Activated T-cell treated with anti-CD3 and anti-CD28 coated beads for 24 hours (primary cell): ENCODE measurements at places on chromosomes 13 and 19.

- DNase-seq = no peak
Measured at GRCh38 chr19:51124729-51125128, at the start of gene SIGLEC9. Gene SIGLEC9 (plus strand): TSS chr19:51124906. CDS start chr19:51124975, 69 bp downstream.

- DNase-seq = no peak
Measured at GRCh38 chr13:110920038-110920437, 5.2 kb upstream of the ANKRD10 start.

- DNase-seq = peak; percentile 14
Measured at GRCh38 chr19:1324806-1325567, 39.3 kb downstream of the EFNA2 start.

DNA sequence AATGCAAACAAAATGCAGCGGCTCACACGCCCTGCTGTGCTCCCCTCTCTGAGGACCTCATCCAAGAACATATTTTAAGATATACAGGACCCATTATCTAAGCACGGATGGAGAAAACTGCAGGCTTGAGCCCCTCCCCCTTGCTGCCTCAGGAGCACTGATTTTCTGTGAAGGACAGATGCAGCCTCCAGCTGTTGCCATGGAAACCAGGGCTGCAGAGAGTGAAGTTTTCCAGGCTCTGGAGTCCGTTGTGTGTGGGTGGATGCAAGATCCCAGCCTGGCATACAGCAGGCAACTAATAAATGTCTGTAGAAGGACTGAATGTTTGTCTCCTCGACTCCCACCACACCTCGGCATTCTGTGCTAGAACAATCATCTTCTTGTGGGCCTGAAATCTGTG is 105.6 kb upstream of the PEG3 start:
- no peak for DNase-seq

GRCh38 chr13:43835701-43836100 is 43.8 kb downstream of the CCDC122 start:
- DNase-seq = no peak

DNA sequence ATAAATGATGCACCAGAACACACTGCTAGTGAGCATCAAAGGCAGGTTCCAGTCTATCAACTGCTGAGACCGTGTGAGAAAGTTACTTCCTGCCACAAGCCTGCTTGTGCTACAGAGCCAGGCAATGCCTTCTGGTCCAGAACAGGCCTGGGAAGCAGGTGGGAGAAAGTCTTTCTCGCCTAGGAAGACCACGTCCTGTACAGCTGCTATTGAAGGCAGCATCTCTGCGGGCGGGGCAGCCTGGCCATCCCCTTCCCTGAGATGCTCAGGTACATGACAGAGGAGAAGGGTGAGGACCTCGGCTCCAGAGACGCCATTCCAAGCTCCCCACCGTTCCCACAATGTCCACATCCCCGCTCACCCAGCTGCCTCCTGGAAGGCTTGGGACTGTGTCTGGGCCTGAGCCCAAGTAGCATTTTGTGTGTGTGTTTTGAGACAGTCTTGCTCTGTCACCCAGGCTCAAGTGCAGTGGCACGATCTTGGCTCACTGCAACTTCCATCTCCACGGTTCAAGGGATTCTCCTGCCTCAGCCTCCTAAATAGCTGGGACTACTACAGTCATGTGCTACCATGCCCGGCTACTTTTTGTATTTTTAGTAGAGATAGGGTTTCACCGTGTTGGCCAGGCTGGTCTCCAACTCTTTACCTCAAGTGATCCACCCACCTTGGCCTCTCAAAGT is 3.4 kb downstream of the RFX1 start:
- DNase-seq = no peak

DNA sequence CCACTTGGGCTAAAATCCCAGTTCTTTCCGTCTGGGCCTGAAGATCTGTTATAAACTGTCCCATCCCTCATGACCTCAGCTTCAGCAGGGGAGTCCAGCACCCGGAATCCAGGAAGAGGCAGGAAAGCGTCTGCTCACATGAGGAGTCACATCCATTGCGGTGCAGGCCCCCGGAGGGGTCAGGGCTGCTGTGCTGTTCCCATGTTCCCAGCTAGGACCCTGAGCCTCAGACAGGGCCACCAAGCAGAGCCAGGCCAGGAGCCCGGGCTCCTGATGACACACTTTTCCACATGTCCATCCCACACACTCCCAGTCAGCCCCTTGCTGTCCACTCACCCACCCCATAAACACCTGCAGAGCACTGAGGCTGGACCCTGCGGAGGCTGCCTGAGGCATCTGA is 45.3 kb upstream of the VSTM2B start:
- DNase-seq = no peak

DNA sequence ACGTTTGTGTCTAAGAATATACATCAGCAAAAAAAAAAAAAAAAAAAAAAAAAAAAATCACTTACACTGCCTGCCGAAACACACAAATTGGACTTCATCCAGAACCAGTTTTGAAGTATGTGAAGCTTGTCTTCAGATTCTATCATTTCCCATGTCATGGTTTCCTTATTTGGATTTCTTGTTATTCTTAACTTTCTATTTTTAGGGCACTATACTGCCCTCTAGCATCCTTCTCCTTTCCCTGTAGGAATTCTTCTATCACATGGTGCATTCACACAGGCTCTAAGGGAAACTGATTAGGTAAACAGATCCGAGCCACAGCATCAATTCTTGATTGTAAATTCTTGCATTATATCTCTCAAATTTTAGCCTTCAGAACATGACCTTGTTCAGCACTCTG is 1507.5 kb downstream of the OLFM4 start:
- DNase-seq = no peak

DNA sequence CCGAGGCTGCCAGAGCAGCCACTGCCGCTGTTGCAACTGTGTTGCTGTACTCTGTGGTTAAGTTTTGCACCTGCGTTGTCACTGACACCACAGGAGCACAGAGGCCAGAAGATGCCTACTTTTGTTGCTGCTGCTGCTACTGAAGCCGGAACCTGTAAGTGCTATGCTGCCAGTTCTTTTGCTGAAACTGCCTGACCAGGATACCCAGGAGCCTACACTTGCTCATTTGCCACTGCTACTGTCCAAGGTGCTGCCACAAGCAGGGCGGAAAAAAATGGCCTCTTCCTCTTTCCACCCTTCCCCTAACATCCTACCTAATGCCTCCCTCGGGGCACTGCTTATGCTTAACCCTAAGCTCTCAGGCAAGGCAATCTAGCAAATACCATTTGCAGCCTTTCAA is 29.0 kb upstream of the NBEA start:
- no peak for DNase-seq

DNA sequence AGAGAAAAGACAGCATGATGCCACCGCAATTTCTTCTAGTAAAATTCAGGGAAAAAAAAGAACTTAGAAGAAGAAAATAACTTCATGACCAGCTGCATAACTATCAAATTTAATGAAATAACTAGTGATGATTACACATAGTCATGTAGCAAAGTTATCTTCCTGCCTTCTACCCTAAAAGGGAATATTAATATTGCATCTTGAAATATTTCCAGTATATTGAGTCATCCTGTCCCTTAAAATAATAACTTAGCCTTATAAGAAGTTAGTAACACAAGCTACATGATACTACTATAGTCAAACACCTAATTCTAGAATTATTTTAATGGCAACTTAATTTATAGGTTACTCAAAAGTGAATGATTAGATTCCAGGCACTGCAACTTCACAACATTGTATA is 289.2 kb downstream of the KLF12 start:
- no peak for DNase-seq

DNA sequence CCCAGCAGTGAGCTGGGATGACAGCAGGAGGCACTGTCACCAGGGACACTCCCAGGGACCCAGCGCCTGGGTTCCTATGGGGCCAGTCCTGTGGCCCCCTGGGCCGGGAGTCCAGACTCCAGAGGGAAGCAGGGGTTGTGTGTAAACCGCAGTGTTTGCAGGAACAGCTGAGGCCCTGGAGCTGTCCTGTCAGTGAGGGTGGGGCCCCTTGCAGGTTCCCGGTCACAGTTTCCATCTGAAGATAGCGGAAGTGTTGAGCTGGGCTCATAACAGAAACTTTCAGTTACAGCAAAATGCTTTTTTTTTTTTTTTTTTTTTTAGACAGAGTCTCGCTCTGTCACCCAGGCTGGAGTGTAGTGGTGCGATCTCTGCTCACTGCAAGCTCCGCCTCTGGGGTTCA is 17.7 kb upstream of the CSNK1G2 start:
- no peak for DNase-seq

GRCh38 chr19:10139952-10140351 is 20.3 kb upstream of the EIF3G start:
- DNase-seq = no peak

GRCh38 chr19:12664406-12665280 is 1.9 kb downstream of the MAN2B1 start:
- DNase-seq = no peak

- no peak for DNase-seq
Measured at GRCh38 chr13:24287748-24288287, 21.6 kb upstream of the C1QTNF9 start.

DNA sequence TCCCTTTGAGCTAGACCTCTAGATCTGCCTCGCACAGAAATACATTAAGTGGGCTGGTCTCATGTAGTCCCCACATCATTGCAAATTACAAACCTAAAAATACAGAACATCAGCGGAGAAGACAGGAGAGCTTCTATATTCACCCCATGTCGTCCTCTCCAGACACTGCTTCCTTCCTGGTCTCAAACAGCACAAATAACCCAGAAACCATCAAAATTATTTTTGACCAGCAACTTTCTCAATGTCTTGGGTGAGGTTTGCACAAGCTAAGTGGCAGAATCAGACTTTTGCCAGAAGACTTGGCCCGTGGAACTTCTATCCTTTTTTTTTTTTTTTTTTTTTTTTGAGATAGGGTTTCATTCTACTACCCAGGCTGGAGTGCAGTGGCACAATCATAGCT is 28.2 kb downstream of the CLEC17A start:
- DNase-seq = no peak

DNA sequence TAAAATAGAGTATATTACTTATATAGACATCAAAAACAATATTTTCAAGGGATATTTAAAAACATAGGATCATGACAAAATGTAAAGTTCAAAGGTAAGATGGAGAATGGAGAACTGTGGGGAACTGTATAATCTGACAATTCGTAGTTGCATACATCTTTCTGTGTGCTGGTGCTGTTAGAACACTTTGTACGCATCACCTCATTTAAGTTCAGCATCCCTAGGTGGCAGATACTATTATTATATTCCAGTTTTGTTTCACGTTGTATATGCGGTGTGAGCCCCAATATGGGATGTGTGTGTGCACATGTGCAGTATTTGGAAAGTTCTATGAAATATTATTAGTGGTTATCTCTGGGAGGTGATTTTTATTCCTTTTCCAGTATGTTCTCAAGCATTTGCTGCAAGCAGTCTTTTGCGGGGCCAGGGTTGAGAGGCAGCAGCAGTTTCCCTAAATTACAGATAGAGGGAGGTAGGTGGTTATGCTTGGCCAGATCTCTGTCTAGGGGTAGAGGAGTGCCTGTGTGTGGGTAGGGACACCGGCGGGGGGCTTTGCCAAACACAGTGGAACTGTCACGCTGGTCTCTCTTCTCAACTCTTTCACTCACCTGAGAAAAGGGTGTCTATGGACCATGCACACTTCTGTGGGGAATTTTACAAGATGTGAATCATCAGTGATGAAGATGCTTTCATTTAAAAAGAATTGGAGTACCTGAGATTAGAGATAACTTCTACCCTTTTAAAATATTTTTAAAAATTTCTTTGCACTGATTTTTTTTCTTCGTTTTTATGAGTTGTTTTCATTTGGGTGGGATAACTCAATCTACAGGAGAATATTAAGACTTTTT is 55.6 kb upstream of the ALOX5AP start:
- DNase-seq = no peak

GRCh38 chr13:113923376-113924063 is 50.4 kb downstream of the C13orf46 start:
- DNase-seq = no peak

DNA sequence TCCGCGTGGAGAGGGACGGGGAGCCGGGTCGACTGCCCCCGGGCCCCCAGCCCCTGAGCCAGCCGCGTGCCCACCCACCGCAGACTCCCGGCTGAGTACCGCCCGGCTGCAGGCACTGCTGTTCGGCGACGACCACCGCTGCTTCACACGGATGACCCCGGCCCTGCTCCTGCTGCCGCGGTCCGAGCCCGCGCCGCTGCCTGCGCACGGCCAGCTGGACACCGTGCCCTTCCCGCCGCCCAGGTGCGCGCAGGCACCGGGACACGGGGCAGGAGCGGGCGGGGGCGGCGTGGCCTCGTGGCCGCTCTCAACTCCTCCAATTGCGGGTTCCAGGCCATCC is 1.6 kb downstream of the AMH start:
- no peak for DNase-seq

DNA sequence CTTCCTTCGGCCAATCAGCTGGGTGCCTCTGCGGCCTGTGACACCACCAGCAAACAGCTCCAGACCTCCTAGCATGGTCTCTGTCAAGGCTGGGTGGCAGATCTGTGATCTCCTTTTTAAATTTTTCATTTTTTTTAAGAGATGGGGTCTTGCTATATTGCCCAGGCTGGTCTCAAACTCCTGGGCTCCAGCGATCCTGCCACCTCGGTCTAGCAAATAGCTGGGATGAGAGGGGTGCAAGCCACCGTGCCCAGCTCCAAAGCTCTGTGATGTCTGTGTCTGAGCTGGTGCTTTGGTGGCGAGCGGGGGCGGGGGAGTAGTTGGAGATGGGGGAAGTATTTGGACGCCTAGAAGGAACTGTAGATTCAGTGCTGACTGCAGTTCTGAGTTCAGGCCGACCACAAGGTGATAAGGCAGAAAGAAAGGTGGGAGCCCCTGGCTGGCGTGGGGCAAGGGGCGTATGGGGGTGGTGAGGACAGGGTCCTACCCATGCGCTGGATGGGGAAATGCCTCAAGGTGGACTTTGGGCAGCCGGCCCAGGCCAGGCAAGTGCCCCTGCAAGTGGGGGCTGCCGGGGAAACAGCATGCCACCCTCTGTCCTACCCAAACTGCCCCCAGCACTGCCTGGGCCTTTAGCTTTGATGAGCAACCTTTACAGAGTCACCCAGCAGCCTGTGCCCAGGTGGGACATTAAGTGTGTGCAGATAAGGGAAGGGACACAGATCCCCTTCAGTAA is 5.5 kb downstream of the DPP9 start:
- DNase-seq = no peak

- DNase-seq = no peak
Measured at GRCh38 chr13:42876270-42876714, 94.9 kb downstream of the FAM216B start.

- peak; percentile 12 for DNase-seq
Measured at GRCh38 chr13:51729866-51730553, 74.0 kb downstream of the DHRS12 start.

DNA sequence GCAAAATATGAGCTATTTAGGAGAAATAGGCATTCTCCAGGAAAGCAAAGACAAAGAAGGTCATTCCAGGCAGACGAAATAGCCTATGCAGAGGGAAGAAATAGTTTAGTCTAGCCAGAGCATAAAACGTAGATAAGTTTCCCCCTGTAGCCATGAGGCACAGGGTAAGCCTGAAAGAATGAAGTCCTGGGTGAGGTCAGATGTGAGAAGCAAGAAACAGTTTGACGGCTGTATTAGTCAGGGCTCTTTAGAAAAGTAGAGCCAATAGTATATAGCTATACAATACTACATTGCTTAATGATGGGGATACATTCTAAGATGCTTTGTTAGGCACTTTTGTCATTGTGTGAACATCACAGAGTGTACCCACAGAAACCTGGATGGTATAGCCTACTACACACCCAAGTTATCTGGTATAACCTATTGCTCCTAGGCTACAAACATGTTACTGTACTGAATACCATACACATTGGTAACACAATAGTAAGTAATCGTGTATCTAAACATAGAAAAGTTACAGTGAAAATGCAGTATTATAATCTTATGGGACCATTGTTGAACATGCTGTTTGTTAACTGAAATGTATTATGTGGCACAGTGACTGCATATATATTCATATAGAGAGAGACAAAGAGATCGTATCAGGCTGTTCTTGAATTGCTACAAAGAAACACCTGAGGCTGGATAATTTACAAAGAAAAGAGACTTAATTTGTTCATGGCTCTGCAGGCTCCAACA is 59.3 kb upstream of the WDFY2 start:
- DNase-seq = no peak
